ENCODE measurements at places on chromosomes 6 and 20.

- no peak for DNase-seq
These were observed 25.0 kb upstream of the TBC1D22B start for GRCh38 chr6:37232430-37233017.

DNA sequence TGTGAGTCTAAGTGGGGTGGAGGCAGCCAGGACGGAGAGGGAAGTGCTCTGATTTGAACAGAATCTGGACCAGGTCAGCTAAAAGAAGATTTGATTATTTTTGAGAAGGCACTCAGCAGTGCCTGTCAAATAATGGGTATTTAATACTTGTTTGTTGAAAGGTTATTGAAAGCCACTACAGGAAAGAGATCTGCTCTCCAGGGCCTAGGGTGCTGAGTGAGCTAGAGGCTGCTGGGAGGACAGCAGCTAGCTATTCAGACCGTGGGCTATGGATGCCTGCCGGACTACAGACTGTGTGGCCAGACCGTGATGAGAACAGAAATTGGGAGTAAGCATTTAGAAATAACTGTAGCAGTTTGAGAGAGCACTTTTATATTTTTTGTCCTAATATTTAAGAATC lies 8.8 kb downstream of the SLC35F1 start:
- DNase-seq, result no peak

DNA sequence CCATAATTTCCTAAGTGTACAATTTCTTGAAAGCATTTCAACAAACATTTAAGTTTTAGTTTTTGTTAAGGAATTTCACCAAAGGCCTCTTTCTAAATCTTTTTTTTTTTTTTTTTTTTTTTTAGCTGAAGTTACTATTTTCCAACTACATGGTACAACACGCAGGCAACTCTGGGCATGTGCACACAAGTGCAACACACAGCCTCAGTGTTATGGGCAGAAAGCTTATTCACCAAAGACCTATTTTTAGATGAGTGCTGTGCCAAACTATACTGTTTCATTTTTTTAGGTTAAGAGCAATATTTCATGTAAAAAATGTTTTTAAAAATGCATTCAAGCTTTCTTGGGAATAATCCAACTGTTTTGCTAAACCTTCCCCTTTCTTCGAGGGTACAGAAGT lies 42.0 kb upstream of the MAP3K4 start:
- no peak for DNase-seq

DNA sequence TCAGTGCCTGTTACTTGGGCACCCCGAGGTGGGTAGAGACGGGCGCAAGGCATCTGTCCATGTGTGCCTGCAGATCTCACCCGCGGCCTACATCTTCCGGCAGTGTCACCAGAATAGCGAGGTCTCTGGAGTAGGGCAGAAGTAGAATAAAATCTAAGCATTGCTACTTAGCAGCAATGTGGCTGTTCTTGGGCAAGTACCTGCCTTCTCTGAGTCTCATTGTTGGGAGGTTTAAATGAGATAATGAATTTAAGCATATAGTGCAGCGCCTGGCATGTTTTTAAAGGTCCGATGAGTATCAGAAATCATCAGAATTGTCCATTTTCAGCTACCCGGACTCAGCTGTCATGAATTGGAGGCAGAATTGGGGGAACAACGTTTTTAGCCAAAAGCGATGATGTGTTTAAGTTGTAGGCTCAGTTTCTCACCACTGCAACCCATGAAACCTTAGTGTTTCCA lies 800 bp downstream of the ABCC10 start:
- no peak for DNase-seq

DNA sequence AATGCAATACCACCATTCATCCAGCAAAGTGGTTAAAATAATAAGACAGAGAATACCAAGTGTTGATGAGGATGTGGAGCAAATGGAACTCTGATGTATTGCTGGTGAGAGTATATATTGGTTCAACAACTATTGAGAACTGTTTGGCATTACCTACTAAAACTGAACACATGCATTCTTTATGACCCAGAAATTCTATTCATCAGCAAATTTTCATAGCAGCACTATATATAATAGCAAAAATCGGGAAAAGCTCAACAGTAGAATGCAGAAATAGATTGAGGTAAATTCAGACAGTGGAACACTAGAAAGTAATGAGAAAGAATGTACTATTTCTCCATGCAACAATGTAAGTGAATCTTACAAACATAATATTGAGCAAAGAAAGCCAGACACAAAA lies 62.2 kb upstream of the FOXP4 start:
- DNase-seq, result no peak

- DNase-seq, result no peak
These were observed 5.2 kb downstream of the STX11 start for GRCh38 chr6:144155529-144155928.

DNA sequence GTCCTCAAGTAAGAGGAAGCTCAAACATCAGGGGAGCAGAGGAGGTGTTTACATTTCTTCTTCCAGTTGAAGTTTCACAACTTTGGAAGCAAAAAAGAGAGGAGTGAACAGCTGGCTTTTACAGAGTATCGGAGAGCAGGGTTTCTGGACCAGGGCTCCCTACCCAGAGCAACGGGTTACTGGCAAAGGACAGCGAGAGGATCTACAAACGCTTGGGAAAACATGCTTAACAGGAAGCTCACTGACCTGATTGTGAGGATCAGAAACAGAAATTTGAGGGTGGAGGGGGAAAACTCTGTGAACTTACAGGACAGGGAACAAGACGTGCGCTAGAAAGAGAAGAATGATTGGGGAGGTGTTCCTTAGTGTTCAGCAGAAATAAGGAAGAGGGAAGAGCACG lies 85.7 kb upstream of the TAB2 start:
- no peak for DNase-seq

GRCh38 chr20:36199345-36200257 lies 36.7 kb upstream of the AAR2 start:
- DNase-seq, result peak; percentile 84

- no peak for DNase-seq
These were observed 8.6 kb downstream of the CDC40 start for GRCh38 chr6:110188791-110189190.

GRCh38 chr6:75409928-75410327 lies 83.7 kb downstream of the FILIP1 start:
- DNase-seq, result no peak

GRCh38 chr6:101351173-101351572 lies 42.3 kb upstream of the GRIK2 start:
- no peak for DNase-seq

DNA sequence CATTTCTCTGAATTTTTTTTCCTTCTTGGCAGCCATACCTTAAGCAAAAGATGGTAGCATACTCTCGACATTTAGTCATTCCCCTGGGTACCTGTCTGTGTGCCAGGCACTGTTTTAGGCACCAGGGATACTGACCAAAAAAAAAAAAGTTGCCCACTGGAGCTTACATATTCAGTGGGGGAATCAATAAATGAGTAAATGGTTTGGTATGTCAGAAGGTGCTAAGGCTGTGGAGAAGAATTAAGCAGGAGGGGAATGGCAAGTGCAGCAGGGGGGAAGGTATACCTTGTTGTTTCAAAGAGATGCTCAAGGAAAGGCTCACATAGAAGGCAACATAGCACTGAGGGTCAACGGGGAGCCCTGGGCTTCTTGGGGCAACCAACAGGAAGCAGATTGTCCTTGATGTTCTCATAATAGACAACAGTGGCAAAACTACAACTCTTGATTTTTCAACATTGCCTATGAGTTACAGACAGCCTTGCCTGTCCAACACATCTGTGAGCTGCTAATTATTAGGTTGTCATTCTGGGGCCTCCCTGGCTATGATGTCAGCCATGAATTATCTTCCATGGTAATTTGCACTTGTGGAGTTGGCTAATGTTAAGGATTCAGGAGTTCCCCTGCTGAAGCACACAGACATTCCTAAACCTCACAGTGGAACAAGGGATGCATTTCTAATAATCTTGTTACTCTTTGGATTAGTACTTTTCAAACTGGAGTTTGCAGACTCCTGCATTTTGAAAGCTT lies 19.6 kb downstream of the NT5E start:
- no peak for DNase-seq

DNA sequence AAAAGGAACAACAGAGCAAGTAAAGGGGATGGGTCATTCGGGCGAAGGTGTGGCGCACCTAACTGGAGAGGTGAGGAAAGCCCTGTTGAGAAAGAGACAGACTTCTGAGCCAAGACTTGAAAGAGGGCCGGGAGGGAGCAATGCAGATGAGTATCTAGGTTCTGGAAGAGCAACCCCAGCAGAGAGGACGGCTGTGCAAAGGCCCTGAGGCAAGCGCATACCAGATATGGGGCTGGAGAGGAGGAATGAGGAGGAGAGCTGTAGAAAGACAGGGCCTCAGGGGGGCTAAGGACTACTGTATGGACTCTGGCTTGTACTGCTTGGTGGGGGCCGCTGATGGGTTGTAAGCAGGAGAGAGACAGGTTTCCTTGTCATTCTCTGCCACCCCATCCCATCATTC lies 21.9 kb downstream of the TRERF1 start:
- DNase-seq, result no peak

GRCh38 chr6:149445573-149445972 lies 39.2 kb downstream of the ZC3H12D start:
- no peak for DNase-seq

DNA sequence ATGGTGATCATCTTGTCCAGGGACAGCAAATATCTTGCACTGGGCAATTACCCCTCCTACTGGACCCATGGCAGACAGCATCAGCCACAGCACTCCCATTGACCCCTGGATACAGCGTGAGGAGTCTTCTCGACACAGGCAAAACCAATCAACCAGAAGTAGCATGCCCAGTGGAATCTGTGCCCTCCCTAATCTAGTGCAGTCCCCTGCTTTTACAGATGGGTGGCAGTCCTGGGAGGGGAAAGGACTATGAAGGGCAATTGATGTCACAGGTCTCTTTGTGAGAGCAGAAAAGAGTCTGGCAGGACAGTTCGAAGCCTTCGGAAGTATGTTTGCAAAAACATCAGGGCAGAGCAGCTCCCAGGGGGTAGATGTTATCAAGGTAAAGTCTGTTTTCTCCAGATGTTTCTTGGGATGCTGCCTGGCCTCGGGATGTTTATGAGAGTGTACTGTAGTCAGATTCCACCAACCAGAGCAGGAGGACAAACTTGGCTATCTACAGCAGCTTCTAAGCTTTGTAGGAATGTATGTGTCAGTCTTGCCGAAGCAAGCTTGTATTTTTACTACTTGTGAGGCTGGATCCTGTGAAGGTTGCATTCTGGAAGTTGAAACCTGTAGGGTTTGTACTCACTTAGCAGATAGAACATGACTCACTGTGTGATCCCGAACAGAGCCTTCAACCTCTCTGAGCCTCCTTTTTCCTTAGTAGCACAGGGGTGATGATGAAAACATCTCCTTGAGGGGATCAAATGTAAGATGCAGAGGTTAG lies 63.0 kb upstream of the MYL9 start:
- peak; percentile 38 for DNase-seq

DNA sequence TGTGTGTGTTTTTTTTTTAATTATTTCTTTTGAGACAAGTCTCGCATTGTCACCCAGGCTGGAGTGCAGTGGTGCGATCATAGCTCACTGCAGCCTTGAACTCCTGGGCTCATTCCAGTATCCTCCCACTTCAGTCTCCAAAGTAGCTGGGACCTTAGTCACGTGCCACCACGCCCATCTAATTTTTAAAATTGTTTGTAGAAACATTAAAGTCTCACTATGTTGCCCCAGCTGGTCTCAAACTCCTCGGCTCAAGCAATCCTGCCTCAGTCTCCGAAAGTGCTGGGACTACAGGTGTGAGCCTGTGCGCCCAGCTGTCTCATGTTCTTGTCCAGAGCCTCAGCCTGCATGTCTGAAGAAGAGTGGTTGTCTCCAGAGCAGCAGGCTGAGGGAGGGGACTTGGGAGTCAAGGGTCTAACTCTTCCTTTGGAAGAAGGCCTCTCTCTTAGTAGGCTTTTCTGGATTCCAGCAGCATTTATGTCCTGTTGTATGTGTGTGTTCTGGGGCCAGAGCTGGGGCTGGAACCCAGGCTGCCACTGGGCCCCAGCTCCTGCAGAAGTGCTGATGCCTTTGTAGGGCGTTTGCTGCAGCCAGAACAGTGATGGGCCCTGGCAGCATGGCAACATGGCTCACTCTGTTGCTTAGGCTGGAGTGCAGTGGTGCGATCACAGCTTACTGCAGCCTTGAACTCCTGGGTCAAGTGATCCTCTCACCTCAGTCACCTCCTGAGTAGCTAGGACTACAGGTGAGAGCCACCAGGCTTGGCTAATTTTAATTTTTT lies 5.4 kb downstream of the DNMT3B start:
- DNase-seq, result no peak

GRCh38 chr6:14784596-14785492 lies 461.0 kb upstream of the JARID2 start:
- DNase-seq, result no peak

- no peak for DNase-seq
These were observed 113.2 kb downstream of the FNDC1 start for GRCh38 chr6:159282421-159282820.

DNA sequence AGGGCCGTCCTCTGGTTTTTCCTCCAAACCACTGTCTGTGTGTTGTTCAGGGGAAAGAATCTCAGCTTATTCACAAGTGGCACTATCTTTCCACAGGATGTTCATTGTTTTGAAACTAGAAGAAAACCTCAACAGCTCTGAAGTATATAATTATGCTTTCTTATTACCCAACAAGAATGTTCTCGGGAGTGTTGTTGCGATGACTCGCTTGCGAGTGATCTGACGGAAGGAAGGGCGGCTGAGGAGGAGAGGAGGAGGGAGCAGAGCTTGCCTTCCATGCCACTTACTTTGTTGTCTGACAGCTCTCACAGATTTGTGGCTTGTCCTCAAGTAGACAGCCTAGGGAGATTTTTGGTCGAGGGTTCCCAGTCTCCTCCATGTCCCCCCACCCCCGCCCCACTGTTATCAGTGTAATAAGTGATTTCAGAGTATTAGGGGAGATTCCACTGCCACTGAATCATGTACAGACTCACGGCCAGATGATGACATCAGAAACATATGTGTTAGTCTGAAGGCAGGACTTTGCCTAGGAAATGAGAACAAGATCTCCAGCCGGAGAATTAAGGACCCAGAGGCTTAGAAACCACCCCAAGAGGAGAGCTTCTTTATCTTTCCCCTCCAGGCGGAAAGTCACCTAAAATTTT lies 80.7 kb upstream of the CCN6 start:
- peak; percentile 97 for DNase-seq

DNA sequence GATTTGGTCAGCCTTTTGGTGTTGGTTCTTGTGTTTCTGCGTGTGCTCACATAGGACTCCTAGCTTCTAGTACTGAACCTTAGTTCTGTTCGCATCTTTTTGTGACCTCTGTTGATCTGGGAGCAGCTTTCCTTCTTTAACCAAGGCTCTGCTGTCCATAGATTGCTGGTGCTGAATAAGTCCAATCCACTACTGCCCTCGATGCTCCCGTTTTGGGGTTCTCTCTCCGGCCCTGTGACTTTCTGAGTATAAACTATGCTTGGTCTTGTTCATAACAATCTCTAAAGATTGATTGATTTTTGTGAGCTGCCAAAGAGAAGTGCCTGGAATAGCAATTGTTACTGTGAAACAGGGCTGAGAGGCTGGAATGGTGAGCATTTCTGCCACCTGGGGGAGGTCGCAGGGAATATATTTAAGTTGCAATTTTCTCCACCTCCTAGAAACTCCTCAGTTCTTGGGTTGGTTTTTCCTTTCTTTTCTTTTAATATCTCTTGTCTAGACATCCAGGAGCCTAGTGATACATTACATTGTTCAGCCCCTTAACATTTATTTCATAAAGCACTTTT lies 422.9 kb upstream of the CHD6 start:
- no peak for DNase-seq

Measured in brain microvascular endothelial cell (primary cell).